ENCODE measurements at places on chromosomes 2 and 18.

DNA sequence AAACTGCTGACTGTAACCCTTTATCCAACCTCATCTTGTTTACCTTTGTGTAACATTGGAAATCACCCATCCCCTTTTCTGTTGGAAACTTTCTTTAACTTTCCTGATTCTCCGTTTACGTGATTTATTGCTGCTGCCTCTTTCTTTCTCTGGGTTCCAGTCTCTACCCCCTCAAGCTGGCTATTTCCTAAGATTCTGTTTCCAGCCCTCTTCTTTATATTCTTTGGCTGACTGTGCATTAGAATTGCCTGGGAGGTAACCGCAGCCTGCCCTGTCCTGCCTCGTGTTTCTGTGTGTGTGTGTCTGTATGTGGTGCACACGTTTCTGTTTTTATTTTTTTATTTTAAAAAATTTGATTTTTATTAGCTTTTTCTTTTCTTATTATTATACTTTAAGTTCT lies 229.2 kb downstream of the PLCL1 start:
- DNase-seq, result no peak

DNA sequence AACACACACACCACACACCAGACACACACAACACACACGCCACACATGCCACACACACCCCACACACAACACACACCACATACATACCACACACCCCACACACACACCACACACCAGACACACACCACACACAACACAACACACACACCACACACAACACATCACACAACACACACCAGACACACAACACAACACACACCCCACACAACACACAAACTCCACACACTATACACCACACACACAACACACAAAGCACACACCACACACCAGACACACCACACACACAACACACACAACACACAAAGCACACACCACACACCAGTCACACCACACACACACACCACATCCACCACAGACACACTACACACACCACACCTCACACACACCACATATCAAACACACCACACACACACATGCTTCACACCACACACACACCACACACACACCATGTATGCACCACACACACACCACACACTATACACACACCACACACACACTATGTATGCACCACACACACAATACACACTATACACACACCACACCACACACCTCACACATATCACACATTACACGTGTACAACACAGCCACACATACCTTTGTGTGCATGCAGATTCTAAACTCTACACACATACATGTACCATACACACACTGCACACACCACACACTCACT lies 72.2 kb downstream of the TMEM18 start:
- no peak for DNase-seq

GRCh38 chr18:77009675-77010074 lies 122.9 kb downstream of the MBP start:
- no peak for DNase-seq

DNA sequence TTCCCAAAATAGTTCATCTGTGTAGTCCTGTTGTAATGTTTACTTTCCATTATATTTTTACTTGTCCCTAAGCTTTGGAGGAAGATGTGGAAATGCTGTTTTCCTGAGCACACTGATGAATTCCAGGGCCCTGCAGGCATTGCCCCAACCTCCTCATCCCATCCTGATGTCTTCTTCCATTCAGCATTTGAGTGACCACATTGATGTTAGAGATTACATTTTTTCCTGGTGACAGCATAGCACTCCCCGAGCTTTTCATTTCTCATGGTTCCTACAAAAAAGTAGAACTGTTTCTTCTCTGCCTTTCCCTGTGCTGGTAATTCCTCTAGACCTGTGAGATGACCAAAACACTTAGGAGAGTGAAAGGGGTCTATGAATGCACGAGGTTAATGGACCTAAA lies 4.8 kb downstream of the IL36A start:
- DNase-seq, result peak; percentile 22

- DNase-seq, result no peak
Observed at GRCh38 chr18:10659594-10659993, 133.8 kb downstream of the NAPG start.

DNA sequence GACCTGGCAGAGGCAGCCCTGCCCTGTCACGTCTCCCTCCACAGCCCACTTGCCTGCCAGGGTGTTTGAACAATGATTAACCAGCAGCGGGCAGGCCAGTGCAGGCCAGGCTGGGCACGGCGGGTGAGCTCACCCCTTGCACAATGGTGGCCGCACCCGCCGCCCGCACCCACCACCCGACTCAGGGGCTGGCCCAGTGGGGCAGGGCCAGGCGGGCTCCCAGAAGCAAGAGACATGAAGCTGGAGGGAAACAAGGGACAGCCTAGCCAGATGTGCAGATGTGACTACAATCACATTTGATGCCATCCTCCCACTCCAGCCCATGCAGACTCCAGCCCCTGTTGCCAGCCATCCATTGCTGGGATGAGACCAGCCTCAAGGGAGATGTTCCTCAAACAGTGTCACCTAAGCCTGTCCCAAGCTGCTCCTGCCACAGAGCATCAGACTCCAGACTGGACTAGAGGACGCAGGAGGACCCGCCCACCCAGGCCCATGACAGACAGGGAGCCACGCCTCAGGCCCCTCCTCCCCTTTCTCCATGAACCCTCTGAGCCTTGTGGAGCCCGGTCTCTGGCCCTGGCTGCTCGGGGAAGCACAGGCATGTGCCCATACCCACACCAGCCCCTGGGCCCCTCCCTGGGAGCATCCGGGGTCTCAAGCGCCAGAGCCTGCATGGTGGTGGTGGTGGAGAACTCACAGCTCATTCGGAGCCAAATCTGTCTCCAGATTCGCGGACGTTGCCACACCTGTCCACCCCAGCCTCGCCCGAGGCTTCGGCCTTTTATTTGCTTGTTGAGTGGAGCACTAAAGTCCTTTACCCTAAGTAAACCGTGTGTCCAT lies 45.0 kb downstream of the SDC1 start:
- DNase-seq, result no peak

GRCh38 chr2:29879456-29879855 lies 41.9 kb downstream of the ALK start:
- no peak for DNase-seq

GRCh38 chr18:50190926-50191325 lies 4.0 kb downstream of the MYO5B start:
- DNase-seq, result no peak

DNA sequence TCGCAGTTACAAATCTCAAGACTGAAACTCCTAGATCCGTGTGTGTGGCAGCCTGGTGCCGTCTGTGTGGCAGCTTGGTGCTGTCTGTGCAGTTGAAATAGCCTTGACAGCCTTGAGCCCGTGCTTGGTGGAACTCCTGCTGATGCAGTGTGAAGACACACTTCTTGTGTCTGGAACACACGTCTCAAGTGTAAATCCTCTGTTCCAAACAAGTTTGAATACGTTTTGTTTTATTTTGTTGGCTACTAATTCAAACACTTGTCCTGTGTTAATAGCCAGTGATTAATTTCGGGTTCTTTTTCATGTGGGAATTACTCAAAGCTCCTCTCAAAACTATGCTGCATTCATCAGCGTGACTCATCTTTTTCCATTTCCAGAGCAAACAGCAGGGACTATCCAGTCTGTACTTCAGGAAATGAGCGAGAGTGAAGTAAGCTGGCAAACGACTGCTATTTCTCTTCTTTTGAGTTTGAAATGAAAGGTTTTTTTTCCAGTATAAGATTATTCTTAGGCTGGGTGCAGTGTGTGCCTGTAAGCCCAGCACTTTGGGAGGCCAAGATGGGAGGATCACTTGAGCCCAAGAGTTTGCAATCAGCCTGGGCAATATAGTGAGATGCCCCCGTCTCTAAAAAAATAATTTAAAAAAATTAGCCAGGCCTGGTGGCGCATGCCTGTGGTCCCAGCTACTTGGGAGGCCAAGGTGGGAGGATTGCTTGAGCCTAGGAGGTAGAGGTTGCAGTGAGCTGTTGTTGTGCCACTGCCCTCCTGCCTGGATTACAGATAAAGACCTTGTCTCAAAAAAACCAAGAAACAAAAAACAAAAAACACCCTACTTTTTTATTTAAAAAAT lies 152.9 kb downstream of the SPP2 start:
- peak; percentile 97 for DNase-seq

DNA sequence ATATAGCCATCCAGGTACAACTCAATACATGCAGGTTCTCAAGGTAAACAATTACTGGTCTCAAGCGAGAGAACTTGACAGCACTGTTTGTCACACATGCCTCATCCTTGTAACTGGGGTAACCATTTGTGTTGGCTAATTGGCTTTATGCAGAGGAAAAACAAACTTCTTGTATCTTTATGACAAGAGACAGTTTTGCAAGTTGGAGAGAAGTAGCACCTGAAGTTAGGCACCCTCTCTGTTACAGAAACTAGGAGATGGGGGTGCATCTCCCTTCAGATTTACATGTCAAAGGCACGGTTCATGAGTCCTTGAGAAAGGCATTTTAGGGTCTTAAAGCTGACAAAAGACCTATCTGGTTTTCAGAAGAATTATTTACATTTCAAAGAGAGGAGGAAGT lies 241.7 kb downstream of the CD226 start:
- DNase-seq, result no peak

DNA sequence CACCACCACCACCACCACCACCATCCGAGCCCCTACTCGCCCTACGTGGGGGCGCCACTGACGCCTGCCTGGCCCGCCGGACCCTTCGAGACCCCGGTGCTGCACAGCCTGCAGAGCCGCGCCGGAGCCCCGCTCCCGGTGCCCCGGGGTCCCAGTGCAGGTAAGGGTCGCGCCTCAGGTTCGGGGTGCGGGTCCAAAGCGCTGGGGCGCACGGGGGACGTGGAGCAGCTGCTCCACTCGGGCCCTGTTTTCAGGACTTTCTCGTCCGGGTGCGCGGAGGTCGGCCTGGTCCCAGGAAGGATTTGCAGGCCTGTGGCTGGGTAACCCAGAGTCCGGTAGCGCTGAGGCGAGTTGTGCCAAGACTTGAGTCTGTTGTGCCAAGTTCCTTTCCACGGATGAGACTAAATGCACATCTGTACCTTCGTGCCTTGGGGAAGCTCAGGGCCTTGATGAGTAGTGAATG lies 2.8 kb downstream of the GATA6 start:
- no peak for DNase-seq

GRCh38 chr2:97713296-97714083 lies at the start of gene ZAP70:
TSS of gene ZAP70 (plus strand) at chr2:97713576. CDS start at chr2:97724037, 10,461 bp downstream.
- no peak for DNase-seq

DNA sequence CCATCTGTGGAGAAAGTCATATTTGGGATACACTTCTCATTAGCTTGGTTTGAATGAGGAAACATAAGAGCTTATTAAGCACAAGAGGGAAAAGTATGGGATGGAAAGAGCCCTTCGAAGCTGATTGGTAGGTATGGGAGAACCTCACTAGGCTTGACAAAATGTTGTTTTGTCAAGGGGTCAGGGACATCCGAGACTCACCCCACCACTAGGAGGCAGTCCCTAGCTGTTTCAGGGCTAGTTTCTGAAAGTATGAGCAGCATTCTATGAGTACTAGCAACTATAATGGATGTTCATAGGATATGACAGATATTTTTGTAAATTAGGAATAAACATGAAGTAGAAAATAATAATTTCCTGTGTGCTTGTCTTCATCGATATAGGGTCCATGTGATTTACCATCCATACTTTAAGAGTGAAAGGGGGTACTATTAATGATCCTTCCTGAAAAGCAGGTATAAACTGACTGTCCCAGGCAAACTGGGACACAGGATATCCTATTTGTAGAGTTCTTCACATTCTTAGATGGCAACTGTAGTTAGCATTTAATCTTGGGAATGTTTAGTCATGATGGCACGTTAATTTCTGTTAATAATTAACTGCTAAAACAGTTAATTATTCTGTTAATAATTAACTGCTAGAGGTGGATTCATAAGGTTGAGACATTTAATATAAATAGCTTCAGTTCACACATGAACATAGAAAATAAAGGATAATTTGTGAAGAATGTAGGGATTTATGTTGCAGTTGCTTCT lies 28.4 kb downstream of the OTX1 start:
- DNase-seq, result peak; percentile 3

- peak; percentile 25 for DNase-seq
Observed at GRCh38 chr2:26243470-26244308, 743 bp downstream of the HADHA start.

DNA sequence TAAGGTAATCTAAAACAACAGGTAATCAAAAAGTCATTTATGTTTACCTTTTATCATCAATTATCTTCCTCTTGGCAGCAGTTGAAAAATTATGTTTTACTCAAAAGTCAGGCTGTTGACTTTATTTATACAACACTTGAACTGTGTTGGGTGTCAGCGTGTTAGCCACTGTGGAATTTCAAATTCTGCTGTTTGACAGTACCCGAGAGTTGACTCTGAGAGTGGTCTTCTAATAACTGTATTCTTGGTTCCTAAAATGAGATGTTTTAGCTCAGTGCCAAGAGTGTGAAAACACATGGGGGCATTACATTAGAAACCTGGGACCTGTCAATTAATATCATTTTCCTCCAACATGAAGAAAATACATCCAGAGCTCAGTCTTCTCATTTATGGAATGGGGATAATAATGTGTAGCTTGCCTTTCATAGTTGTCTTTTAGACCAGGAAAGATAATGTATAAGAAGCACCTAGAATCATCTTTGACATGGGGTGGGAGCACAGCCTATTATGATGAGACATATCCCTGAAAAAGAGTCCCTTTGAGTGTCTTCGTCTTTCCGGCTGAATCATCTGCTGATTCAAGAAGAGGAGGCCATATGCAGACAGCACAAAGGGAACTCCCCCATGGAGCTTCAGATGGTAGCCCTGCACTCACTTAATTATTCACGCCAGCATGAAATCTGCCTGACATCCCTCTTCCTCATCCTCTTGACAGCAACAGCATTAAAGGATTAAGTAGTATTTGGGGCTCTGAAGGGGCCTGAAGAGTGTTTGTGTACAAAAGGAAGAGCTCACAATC lies 89.1 kb downstream of the AFF3 start:
- peak; percentile 46 for DNase-seq

GRCh38 chr2:41498781-41499180 lies 549.0 kb upstream of the PKDCC start:
- no peak for DNase-seq

- no peak for DNase-seq
Observed at GRCh38 chr18:79046522-79046921, 22.7 kb upstream of the ATP9B start.

DNA sequence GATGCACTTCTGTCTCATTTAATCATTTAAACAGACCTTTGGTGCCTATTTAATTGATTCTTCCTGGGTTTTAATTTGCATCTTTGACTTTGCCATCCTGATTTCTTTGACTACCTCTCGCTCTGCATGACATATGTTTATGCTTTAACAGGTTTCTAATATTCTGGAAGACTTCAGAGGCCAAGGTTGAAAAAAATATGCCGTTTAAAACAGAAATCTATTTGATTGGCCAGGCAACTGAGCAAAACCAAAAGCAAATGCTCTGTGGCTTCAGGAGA lies 303.4 kb downstream of the IRS1 start:
- DNase-seq, result no peak

GRCh38 chr18:58592223-58593214 lies 36.4 kb downstream of the ALPK2 start:
- no peak for DNase-seq

DNA sequence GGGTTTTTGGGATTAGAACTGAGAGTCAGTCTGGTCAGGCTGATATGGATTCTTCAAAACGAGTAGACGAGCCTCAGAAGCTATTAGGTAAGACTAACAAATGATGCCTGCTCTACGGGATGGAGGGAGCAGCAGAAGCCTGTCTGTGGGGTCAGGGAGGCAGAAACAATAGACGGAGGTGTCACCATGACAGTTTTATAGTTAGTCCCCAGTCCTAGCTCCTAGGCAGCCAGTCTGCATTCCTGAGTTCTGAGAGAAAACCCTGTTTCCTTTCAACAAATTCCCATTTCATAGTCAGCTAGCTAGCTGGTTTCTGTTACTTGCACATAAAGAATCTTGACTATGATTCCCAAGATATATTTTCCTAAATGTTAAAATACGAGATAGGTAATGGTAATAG lies 542.1 kb downstream of the PID1 start:
- peak; percentile 31 for DNase-seq

GRCh38 chr2:168431301-168432024 lies 24.6 kb upstream of the CERS6 start:
- DNase-seq, result no peak
